Peyer's patch (tissue), 4 donors: ENCODE measurements at places on chromosomes 16 and 17. TPM values are rescaled to one million over a fixed set of nuclear protein-coding genes. Genes with fewer than 3 reads are reported as not detected.

ZBTB4 gene
- 15.1 TPM for total RNA-seq

ZG16 gene
- 585 TPM for total RNA-seq

- no peak for DNase-seq
Measured at GRCh38 chr16:14199624-14200023, 128.5 kb downstream of the MRTFB start.

DNA sequence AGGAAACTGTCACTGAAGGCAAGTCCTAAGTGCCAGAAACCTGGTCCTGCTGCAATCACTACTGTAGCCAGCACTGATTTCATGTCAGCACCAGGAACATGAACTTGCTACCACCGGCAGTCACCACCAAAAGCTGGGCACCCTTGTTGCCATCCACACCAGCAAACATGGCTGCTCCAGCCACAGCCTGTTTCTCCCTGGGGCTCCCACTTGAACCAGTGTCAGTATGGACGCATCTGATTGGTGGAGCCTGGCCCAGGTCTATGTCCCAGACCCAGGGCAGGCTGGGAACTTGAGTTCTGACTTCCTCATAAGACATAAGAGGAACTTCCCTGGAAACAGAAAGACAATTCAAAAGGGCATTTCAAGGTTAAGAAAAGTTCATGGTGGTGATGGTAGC lies 56.5 kb downstream of the COPRS start:
- DNase-seq = no peak

DNA sequence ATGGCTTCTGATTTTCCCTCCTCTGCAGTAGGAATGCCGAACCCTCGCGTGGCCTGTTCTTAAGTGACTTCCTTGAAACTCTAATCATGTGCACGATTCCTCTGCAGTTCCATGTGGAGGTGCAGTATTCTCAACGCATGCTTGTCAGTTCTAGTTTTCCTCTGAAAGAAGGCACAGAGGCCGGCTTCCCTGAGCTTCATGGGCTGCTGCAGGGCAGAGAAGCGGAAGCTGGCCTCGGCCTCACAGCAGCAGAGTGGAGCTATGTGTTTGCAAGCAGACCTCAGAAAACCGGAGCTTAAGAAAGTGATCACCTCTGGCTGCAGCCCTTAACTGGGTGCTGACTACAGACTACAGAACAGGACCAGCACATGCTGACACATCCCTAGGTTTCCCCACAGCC lies 500.7 kb downstream of the GRIN2A start:
- no peak for DNase-seq

DNA sequence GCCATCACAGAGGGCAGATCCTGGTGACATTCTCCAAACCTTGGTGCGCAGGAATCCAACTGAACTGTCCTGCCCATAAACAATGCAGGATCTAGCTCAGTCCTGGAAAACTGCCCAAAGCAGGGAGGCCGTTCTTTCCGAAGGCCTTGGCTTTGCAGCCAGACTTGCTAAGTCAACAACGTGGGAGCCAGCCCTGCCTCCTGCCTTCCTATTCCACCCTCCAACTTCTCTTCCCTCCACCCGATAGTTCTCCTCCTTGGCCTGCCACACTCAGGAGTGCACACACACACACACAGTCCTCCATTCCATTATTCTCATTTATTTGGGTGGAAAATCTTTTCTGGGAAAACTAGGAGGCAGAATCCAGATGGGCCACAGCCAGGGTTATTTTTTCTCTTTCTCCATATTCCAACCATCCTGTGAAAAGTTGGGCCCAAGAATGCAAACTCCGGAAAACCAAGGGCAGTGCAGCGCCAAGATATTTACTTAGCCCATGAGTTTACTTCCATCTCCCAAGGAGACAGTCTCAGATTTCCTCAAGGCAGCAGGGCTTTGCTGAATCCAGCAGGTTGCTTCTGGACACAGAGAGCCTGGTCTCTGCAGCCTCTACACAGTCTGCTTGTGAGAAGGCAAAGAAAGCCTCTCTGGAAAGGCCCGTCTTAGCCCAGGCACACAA lies 15.8 kb downstream of the COPRS start:
- peak; percentile 53 for DNase-seq

DNA sequence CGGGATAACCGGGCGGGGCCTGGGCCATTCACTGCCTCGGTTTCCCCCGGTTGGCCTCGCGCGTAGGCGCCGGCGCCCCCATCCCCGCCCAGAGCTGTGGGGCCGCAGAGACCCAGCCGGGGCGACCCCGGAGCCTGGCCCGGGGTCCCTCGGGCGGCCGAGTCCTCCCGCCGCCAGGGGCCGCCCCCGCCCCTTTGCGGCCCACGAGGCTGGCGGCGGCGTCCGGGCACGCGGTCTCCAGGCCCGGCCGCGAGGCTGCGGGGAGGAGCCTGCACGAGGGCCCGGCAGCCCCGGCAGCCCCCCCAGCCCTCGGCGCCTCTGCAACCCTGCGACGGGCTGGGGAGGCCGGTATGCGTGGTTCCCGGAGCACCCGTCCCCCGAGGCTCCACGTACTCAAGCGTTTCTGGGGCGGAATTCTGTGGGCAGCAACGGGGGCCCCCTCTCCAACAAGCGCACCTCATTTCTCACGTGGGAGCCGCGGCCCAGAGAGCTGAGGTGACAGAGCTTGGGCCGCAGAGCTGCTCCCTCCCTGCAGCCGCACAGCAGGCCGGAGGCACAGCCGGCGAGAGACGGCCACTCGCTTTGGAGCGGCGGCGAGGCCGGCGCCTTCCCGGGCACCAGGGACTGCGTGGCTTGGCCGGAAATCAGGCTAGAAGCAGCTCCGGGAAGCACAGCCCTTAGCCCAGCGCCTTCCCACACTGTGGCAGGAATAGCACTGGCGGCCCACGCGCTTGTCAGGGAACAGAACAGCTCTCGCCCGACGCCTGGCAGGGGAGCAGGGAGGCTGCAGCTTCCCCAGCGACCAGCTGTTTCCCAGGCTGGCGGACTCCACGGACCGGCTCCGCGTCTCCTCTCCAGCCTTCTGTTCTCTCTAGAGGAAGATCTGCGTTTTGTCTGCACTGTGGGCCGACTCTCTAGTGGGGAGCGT lies 867 bp upstream of the LIMD2 start:
- no peak for DNase-seq

DNA sequence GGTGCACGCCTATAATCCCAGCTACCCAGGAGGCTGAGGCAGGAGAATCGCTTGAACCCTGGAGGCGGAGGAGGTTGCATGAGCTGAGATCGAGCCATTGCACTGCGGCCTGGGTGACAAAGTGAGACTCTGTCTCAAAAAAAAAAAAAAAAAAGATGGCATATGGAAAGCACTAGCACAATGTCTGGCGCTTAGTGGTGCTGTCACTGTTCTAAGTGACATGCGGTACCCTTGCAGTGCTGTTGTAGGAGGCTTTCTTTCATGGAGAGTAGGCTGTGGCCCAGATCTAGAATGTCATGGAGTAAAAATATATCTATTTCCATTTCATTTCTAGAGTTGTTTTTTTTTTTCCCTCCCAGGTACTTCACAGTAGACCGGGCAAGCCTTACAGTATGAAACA lies 14.6 kb upstream of the METTL9 start:
- no peak for DNase-seq

DNA sequence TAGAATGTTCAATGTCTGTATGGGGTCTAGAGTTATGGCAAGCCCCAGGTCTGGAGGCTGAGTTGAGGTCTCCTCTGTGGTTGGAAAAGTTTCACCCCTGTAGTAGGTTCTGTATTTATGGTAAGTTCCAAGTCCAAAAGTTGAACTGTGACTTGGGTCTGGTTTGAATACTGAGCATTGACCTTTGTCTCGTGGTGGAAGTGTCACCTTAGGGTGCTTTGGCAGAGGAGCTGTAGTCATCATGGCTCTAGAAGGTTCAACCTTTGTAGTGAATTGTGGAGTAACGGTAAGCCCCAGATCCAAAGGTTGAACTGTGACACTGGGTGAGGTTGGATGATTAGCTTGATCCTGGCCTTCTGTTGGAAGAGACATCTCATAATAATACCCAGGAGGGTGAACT lies 17.6 kb downstream of the RDM1 start:
- no peak for DNase-seq

- no peak for DNase-seq
Measured at GRCh38 chr16:47888142-47888541, 267.7 kb downstream of the ABCC12 start.

GRCh38 chr16:15932939-15933338 lies 16.5 kb upstream of the ABCC1 start:
- DNase-seq = no peak

DNA sequence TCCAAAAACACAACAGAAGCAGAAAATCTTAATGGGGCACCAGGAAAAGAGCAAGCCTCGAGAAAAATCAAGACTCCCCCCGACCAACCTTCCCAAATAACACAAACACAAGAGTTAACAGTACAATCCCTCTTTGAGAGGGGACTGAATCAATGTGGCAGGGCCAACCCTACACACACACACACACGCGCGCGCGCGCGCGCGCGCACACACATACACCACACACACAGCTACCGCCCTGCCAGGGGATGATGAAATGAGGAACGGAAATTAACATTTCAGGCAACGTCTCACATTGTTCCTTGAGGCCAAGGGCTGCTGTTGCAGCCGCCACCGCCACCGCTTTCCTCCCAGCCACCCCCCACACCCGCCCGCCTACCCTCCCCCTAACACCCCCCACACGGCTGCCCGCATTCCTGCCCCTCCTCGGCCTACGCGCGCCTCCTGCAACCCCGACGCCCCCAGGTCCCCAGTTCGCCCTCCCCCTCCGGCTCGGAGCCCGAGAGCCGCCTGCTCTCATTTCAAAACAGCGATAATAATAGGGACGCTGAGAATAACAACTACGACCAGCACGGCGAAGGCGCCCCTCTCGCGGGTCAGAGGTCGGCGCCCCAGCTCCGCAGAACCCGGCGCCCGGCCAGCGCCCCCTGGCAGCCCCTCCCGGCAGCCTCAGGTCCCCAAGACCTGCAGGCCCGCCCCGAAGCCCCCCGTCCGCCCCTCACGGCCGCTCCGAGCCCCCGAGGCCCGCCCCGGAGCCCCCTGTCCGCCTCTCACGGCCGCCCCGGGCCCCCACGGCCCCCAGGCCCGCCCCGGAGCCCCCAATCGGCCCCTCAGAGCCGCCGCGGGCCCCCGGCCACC lies 1.1 kb downstream of the ANKRD11 start:
- DNase-seq = peak; percentile 85

NOL3 gene
- total RNA-seq = 24.4 TPM

DNA sequence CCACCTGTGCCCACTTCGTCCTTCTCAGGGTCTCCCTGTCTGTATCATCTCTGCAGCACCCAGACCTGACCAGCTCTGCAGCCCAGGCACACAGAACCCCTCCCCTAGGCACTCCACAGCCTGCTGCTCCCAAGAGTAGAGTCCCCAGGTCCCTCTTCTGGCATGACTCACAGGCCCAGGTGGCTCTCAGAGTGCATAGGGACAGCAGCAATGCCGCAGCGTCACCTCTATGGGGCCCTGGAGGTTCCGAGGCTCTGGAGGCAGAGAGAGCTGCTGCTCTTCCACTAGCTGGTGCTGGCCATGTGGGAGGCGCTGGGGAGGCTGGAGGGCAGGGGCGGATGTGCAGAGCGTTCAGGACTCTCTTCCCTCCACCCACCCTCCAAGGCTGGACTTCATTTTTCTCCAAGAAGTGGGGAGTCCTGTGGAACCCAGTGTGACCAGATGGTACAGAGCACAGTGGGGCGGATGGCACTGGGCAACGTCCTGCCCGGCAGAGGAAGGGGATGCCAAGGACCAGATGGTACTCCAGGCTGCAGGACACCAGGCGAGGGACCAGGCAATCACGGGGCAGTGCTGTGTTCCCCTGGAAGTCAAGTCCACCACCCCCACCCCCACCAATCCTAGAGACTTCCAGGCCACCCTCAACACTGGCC lies 151.7 kb downstream of the RBFOX3 start:
- no peak for DNase-seq

- DNase-seq = no peak
Measured at GRCh38 chr17:75173526-75173925, 9.2 kb downstream of the SUMO2 start.

DNA sequence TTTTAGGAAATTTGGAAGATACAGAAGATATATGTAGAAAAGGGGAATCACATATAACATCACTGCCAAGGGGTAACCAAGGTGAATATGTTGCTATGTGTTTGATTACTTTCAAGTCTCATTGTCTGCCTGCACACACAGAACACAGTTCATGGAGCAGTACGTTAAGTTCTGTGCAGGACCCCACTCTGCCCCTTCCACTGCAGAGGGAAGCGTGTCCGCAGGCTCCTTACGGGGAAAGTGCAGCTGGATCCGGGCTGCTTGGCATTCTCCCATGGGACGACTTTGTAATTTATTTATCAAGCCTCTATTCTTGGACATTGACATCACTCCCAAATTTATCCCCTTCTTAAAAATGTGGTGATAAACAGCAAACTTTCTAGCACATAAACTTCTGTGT lies 226.8 kb downstream of the FOXL1 start:
- no peak for DNase-seq

OR2C1 gene
- total RNA-seq = not detected

- no peak for DNase-seq
Measured at GRCh38 chr16:4799171-4799855, 3.1 kb downstream of the ROGDI start.

GRCh38 chr17:36148559-36149295 lies 27.7 kb downstream of the TBC1D3B start:
- peak; percentile 84 for DNase-seq

CDRT15 gene
- total RNA-seq = not detected

ALDH3A2 gene
- total RNA-seq = 171 TPM

ABCA9 gene
- total RNA-seq = 28.9 TPM

MYO15A gene
- not detected for total RNA-seq

DNA sequence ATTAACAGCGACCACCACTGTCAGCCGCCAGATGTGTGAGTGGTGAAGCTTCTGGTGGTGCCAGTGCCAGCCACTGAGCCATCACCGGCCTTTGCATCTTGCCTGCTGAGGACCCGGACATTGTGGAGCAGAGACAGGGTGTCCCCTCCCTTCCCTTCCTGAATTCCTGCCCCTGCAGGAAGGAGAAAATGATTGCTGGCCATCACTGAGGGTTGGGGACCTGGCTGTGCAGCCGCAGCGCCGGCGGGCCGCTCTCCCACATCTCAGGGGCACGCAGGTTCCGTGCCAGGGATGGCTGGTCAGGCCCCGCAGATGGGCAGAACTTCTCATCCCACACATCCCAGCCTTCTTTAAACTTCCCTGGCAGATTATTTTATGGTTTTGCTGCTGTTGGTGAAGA lies 56.5 kb downstream of the RPTOR start:
- DNase-seq = no peak

CDK3 gene
- 38.7 TPM for total RNA-seq

DNA sequence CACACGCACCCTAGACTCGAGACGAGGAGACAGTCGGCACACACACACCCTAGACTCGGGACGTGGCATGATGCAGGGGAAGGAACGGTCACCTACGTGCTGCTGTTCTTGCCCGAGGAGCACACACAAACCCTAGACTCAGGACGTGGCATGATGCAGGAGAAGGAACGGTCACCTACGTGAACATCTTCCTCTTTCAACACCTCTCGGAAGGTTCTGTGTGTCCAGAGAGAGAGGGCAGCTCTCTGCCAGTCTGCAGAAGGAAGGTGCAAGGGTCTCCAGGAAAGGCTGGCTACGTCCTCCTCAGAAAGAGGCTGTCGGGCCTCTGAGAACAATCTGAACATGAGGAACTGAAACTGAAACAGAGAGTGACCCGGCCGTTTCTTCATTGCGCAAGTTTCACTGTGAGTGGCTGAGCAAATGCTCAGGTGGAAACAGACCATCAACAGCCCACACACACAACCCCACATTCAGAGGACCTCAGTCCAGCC lies 43.4 kb downstream of the ZNF276 start:
- DNase-seq = peak; percentile 86
